Fibroblast of lung (primary cell): ENCODE measurements at places on chromosomes 3 and 15. TPM values are rescaled to one million over a fixed set of nuclear protein-coding genes. Genes with fewer than 3 reads are reported as not detected.

The RBPMS2 gene
- total RNA-seq: under 0.01 TPM in 1 of 2 replicates, not detected in the other

The ACOX2 gene
- total RNA-seq: 17.7 and 20.5 TPM in 2 replicates

The IQCH gene
- 2.6 and 5.0 TPM in 2 replicates for total RNA-seq

GRCh38 chr15:81176291-81176893 lies 20.3 kb upstream of the IL16 start:
- no peaks in the 10 kb centered on the region for H3K27me3 ChIP-seq
- H3K4me1 ChIP-seq: no peaks in the 10 kb centered on the region
- H3K27ac ChIP-seq: no peak overlapping the region

DNA sequence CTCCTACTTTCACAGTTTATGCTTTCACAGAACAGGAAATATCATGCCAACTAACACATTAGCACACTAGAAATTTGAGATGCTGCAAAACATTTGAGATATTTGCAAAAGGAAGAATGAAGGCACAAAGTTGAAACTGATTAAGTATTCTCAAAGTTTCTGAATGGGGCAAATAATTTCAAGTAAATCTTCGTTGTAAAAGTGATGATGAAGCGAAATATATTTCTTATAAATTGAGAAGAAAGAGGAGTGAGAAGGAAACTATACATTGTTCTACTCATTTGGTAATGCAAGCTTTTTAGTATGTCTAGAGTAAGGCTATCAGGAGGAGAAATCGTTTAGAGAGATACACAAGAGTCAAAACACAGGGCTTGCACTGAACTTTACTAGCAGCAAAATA lies 24.3 kb upstream of the LSAMP start:
- no peak for DNase-seq
- H3K27ac ChIP-seq: no peak overlapping the region
- H3K27me3 ChIP-seq: no peaks in the 10 kb centered on the region
- no peak overlapping the region for H3K4me3 ChIP-seq
- H3K36me3 ChIP-seq: no peaks in the 10 kb centered on the region

GRCh38 chr3:46065750-46066256 lies 38.5 kb upstream of the XCR1 start:
- H3K4me3 ChIP-seq: no peak overlapping the region
- no peaks in the 10 kb centered on the region for H3K36me3 ChIP-seq
- no peak for DNase-seq
- H3K27ac ChIP-seq: no peak overlapping the region

- H3K36me3 ChIP-seq: no peaks in the 10 kb centered on the region
- no peaks in the 10 kb centered on the region for H3K27me3 ChIP-seq
- DNase-seq: no peak
- no peak overlapping the region for H3K4me3 ChIP-seq
Observed at GRCh38 chr3:119826711-119827608, 45.1 kb downstream of the NR1I2 start.

DNA sequence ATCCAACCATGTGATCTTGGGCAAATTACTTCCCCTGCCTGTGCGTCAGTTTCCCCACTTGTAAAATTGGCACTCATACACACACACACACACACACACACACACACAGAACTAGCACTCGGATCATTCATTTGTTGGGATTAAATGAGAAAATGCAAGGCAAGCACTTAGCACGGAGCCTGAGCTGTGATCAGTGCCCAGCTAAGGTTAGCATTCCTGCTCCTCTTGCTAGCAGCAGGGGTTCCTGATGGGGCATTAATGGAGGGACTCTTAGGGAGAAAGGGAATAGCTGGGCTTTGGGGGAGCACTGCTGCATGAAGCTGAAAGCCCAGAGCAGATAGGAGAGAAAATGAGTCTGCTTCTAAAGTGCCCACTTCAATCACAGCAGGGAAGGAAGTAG lies 187.7 kb upstream of the C2CD4B start:
- no peak for DNase-seq
- no peak overlapping the region for H3K27ac ChIP-seq
- H3K4me1 ChIP-seq: no peaks in the 10 kb centered on the region

DNA sequence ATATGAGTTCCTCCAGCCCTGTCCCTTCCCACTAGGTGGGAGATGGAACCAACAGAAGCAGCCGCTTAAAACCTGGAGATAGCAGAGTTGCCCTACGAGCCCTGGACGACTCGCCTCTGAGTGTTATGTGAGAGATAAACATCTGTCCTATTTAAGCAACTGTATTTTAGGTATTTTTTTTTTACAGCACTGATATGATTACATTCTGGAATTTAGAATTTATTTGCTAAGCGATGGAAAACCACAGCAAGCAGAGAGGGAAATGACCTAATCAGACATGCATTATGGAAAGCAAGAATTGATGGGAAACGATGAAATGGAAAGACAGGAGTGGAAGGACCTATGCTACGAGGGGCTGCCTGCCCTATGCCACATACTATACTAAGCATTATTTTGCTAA lies 379.0 kb upstream of the IL12A start:
- peak; percentile 64 for DNase-seq
- no peak overlapping the region for H3K4me3 ChIP-seq
- H3K4me1 ChIP-seq: no peaks in the 10 kb centered on the region
- no peaks in the 10 kb centered on the region for H3K36me3 ChIP-seq

DNA sequence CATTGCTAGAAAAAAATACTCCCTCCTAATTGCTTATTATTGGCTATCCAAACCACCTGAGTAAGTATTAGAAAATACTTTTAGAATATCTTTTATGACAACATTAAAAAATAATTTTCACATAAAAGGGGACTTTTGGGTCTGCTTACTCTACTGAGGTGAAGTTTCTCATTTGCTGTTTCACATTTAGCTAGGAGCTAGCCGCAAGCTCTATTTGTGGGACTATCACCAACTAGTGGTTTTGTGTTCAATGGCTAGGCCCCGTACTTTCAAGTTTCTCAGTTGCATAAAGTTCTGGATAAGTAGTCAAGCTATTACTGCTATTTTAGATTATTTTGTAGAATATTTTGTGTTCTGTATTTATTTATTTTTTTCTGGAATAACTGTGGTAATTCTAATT lies 244.2 kb upstream of the SLITRK3 start:
- H3K27ac ChIP-seq: no peak overlapping the region
- H3K36me3 ChIP-seq: no peaks in the 10 kb centered on the region
- no peaks in the 10 kb centered on the region for H3K4me1 ChIP-seq
- no peaks in the 10 kb centered on the region for H3K27me3 ChIP-seq
- H3K4me3 ChIP-seq: no peak overlapping the region

GRCh38 chr3:71244826-71245488 lies 338.6 kb downstream of the FOXP1 start:
- H3K4me3 ChIP-seq: no peak overlapping the region
- peak; percentile 88 for DNase-seq
- no peaks in the 10 kb centered on the region for H3K27me3 ChIP-seq
- H3K36me3 ChIP-seq: no peaks in the 10 kb centered on the region

GRCh38 chr3:131200636-131201199 lies 174.0 kb downstream of the NEK11 start:
- no peak overlapping the region for H3K27ac ChIP-seq
- no peaks in the 10 kb centered on the region for H3K36me3 ChIP-seq
- DNase-seq: no peak
- H3K4me3 ChIP-seq: no peak overlapping the region

GRCh38 chr3:54235998-54236397 lies 113.6 kb downstream of the CACNA2D3 start:
- no peaks in the 10 kb centered on the region for H3K4me1 ChIP-seq
- no peak overlapping the region for H3K27ac ChIP-seq
- H3K36me3 ChIP-seq: no peaks in the 10 kb centered on the region
